ENCODE measurements at places on chromosomes 2 and 18. TPM values are rescaled to one million over a fixed set of nuclear protein-coding genes. Genes with fewer than 3 reads are reported as not detected.

The ADCYAP1 gene
- not detected for total RNA-seq

The DSEL gene
- total RNA-seq = 6.2 TPM

The DNAJC5G gene
- not detected for total RNA-seq

The ZNF396 gene
- 0.32 TPM for total RNA-seq

The FHL2 gene
- 111 TPM for total RNA-seq

The SERPINB2 gene
- 6.2 TPM for total RNA-seq

The DUSP2 gene
- total RNA-seq = 0.65 TPM

The GALNT5 gene
- under 0.01 TPM for total RNA-seq

Measured in epithelial cell of umbilical artery (primary cell).